T-cell (primary cell): ENCODE measurements at places on chromosomes 5 and 9. TPM values are rescaled to one million over a fixed set of nuclear protein-coding genes. Genes with fewer than 3 reads are reported as not detected.

ST6GALNAC6 gene
- total RNA-seq = 123 TPM

CCNJL gene
- total RNA-seq = 0.35 TPM

FGFR4 gene
- 2.8 TPM for total RNA-seq

CCDC171 gene
- total RNA-seq = 1.3 TPM

TMEM245 gene
- total RNA-seq = 32.5 TPM

PLEKHG4B gene
- not detected for total RNA-seq

FBP1 gene
- total RNA-seq = 3.9 TPM

PTGDS gene
- 26.4 TPM for total RNA-seq

PCDHA2 gene
- not detected for total RNA-seq

PELO gene
- total RNA-seq = 7.3 TPM

DNA sequence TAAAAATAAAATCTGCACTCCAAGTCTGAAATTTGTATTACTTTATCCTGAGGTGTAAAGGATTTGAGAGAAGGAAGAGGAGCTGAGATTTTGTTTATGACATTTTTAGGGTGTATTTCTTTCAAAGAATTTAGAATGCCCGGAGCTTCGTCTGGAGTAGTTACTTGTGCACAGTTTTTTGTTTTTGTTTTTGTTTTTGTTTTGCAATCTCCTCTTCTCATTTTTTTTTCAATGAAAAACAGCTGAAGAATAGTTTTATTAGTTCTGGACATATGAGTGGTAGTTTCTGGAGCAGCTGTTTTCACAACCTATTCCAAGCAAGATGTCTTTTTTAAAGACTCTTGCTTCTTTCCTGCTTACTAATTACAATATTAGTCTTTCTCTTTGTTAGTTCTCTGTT, 408.2 kb upstream of the PTGER4 start:
- no peak for DNase-seq

DNA sequence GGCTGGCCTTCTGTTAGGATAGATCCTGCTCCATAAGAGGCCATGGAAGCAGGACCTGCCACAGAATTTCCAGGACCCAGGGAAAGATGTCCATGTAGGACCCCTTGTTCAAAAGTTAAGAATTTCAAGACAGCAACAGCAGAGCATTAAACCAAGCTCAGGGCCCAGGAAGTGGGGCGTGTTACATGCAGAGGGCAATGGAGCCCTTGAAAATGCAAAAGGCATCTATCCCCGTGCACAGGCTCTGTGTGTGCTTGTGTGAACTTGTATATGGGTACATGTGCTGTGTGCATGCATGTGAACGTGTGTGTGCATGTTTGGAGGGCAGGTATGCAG, 14.4 kb upstream of the NKD2 start:
- no peak for DNase-seq

DNA sequence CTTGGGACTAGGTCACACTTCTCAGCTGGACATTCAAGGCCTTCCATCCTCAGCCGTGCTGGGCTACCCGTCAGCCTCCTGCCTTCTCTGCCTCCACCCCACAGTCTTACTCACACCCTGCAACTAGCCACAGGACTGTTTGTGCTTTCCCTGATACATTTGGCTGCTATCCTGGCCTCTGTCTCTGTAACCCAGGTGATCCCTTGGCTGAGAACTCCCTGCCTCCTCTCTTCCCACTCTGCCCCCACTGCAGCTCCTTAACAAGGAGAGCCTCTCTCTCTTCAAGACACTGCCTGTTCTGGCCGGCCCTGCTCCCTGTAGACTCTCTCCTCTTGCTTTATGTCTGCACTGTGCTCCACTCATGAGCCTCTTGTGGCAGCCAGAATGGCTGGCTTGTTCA, 120.6 kb downstream of the MSX2 start:
- DNase-seq = no peak

- DNase-seq = no peak
Observed at GRCh38 chr9:69179037-69179436, 5.0 kb downstream of the TJP2 start.

GRCh38 chr5:91024206-91024605, 358.9 kb downstream of the ARRDC3 start:
- no peak for DNase-seq

DNA sequence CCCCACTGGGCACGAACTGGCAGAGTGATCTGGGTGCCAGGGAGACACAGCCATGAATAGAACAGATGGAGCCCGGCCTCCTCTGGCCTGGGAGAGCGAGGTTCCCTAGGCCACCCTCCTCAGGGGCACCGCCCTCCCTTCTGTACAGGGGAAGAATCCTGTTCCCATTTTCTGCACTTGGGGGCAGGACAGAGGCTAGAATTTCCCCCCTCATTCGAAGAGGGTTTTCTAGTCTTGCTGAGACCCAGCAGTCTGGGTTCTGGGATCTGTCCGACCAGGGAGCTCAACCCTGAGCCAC, 52.7 kb downstream of the COL5A1 start:
- no peak for DNase-seq

GRCh38 chr9:129109952-129110739, 447 bp downstream of the CRAT start:
- DNase-seq = no peak

DNA sequence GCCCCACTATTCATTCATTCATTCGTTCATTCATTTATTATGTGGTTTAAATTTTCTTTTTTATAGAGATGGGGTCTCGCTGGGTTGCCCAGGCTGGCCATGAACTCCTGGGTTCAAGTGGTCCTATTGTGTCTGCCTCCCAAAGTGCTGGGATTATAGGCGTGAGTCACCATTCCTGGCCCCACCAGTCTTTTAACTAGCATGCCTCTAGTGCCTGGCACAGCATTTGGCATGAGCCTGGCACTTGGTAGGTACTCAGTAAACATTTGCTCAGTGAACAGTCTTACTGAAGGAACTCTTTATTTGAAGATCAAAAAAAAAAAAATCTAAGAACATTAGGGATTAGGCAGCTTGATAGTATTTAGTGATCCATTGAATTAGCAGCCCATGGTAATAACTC, 98.1 kb downstream of the KDM4C start:
- DNase-seq = no peak

DNA sequence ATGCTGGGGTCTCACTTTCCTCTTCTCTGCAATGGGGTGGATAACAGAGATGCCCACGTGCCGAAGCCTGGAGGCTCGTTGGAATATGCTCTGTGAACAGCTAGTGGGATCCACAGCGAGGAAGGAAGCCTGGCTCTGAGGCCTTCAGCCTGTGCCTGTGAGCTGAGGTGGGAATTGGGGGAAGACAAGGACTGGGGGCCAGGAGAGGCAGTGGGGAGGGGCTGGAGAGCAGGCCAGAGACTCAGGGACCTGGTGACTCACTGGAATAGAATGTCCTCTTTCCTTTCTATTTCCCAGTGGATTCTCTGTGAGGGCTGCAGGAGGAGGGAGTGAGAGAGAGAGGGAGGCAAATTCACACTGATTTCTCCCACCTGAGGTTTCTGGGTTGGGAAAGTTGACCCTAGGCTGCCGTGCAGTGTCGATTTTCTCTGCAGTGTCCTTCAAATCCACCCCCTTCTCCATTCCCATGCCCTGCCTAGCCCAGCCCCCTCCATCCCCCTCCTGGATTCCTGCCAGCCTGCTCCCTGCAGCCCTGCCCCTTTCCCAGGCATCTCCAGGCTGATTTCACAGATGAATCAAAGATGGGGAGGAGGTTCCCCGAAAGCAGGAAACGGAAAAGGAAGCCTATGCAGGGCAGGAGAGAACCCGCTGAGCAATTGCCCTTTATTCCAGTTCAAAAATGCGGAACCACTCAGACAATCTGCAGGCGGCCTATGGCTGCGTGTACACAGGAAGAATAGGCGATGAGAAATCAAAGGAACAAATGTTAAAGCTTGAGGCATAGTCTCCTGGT, 1.4 kb upstream of the SPAAR start:
- DNase-seq = no peak

- no peak for DNase-seq
Observed at GRCh38 chr5:171825051-171825450, 39.4 kb downstream of the SMIM23 start.

- DNase-seq = no peak
Observed at GRCh38 chr5:74094096-74094781, 468.2 kb downstream of the ARHGEF28 start.

- no peak for DNase-seq
Observed at GRCh38 chr9:84943482-84944050, 274.0 kb downstream of the NTRK2 start.

DNA sequence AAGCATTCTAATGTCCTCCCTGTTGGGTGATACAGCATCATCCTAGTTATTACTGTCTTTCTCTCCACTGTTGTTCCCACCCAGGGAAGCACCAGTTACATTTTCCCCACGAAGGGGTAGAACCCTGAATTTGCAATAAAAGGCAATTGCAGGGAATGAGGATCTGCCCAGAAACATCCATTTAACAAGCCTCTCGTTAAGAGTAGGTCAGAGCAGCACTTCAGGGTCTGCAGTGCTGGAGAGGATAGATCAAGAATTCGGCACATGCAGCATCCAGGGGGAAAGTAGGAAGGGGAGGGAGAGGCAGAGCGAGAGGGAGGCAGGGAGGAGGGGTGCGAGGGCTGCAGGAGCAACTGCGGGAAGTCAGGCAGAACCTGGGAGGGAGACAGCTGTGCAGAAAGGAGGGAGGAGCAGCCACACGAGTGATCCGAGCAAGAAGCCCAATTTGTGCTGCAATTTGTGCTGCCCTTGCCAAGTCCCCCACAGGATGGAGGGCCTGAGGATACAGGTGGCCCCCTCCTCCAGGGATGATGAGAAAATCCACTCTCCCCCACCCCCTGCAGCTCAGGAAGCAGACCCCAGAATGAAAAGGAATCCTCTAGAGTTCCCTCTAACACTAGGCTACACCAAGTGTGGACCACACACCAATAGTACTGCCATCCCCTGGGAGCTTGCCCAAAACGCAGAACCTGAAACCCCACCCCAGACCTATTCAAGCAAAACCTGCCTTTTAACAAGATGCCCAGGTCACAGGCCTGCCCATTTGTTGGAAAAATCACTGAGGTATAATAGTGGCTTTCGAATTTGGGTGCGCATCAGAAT, 62.2 kb downstream of the EPB41L4B start:
- no peak for DNase-seq

DNA sequence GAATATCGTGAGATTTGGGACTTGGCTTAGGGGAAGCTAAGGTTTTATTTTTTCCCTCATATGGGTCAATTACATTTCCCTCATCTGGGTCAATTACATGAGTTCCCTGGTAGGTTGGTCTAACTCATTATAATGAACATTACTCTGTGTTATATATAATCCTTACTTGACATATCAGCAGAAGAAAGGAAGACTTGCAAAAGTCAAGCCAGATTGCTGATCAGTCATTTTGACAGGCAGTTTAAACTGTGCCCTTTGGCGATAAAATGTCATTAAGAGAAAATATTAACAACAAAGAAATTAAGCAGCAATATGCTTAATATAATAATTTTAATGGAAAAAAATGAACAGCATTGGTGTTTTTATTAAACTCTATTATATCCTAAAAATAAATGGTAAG, 23.1 kb upstream of the TRPM3 start:
- no peak for DNase-seq

- DNase-seq = no peak
Observed at GRCh38 chr5:1516615-1517601, 6.9 kb downstream of the LPCAT1 start.

- DNase-seq = no peak
Observed at GRCh38 chr9:125831054-125831453, 83.9 kb downstream of the PBX3 start.

DNA sequence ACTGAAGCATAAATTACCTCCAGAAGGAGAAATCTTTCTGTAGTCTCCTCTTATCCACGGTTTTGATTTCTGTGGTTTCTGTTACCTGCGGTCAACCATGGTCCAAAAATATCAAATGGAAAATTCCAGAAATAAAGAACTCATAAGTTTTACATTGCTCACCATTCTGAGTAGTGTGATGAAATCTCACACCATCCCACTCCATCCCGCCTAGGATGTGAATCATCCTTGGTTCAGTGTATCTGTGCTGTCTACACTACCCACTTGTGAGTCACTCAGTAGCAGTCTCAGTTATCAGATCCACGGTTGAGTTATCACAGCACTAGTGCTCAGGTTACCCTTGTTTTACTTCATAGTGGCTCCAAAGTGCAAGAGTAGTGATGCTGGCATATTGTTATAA, 371.2 kb downstream of the NFIB start:
- no peak for DNase-seq

- DNase-seq = no peak
Observed at GRCh38 chr9:133640580-133641395, 4.6 kb downstream of the DBH start.

DNA sequence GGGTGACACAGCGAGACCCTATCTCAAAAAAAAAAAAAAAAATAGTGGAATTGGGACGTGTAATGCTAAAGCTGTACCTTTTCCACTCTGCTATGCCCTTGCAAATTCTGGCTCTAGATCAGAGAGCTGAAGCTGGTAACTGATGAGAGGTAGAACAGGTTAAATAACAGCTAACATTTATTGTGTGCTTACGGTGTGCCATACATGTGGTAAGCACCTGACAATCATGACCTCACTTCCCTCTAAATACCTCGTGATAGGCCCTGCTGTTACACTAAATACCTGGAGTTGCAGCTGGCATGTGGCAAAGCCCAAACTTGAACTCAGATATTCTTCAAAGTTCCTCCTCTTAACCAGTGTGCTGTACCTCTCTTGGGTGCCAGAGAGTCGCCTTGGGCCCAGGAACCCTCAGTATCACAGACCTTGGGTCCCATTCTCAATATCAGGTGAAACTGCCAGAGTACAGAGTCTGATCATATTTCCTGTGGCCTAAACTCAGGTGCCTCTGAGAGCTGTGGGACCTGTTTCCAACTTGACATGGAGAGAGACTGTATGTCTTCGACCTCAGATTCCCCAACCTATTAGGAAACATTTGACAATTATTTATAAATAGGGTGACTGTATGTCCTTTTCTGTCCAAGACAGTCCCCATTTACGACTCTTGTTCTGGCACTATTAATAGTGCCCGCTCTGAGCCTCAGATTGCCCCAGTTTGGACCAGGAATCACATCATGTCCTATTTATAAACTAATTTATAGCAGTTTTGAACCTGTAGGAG, 4.8 kb downstream of the ARL10 start:
- no peak for DNase-seq

DNA sequence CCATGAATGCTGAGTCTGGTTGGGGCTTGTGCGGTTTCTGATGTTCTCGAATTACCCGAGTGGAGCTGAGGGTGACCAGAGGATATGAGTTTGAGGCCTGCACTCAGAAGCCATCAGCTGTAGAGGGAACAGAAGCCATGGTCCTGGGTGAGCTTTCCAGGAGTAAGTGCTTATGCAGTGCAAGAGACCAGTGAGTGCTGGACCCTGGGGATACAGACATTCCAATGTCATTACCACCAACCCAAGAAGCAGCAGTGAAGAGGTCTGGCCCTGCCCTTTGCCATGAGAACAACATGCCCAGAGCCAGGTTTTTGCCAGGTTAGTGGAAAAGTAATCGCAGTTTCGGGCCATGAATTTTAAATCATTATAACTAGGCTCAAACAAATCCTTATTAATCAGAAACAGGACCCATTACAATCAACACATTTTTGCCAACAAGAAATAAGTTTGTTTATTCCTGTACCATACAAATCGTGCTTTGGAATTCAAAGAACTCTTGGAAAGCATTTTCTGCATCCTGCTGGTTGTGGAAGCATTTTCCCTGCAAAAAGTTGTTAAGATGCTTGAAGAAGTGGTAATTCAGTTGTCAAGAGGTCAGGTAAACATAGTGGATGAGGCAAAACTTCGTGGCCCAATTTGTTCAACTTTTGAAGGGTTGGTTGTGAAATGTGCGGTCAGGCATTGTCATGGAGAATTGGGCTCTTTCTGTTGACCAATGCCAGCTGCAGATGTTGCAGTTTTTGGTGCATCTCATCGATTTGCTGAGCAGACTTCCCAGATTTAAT, 154.6 kb downstream of the SYK start:
- no peak for DNase-seq

- no peak for DNase-seq
Observed at GRCh38 chr9:8706531-8706930, 907.0 kb upstream of the DMAC1 start.

- DNase-seq = no peak
Observed at GRCh38 chr5:33146881-33147280, 293.9 kb upstream of the TARS1 start.
